ENCODE measurements at places on chromosomes 11 and 22. TPM values are rescaled to one million over a fixed set of nuclear protein-coding genes. Genes with fewer than 3 reads are reported as not detected.

GRCh38 chr22:48486134-48486532 is 1341.5 kb downstream of the BRD1 start:
- peak; percentile 35 for DNase-seq
- no peaks in the 10 kb centered on the region for H3K36me3 ChIP-seq
- no peak overlapping the region for H3K27ac ChIP-seq
- H3K4me1 ChIP-seq, result no peaks in the 10 kb centered on the region

GRCh38 chr22:37639771-37640590 is 512 bp downstream of the SH3BP1 start:
- peak overlapping the region; percentile 38 for H3K4me3 ChIP-seq
- no peaks in the 10 kb centered on the region for H3K4me1 ChIP-seq
- no peaks in the 10 kb centered on the region for H3K27me3 ChIP-seq
- H3K36me3 ChIP-seq, result no peaks in the 10 kb centered on the region
- DNase-seq, result no peak
- H3K27ac ChIP-seq, result peak overlapping the region; percentile 31

GRCh38 chr11:100970283-100971164 is 159.1 kb downstream of the PGR start:
- no peak overlapping the region for H3K4me3 ChIP-seq
- no peak overlapping the region for H3K27ac ChIP-seq
- H3K27me3 ChIP-seq, result no peaks in the 10 kb centered on the region
- H3K36me3 ChIP-seq, result peaks cover 2% of the 10 kb centered on the region
- DNase-seq, result no peak

- no peak overlapping the region for H3K4me3 ChIP-seq
- no peak overlapping the region for H3K27ac ChIP-seq
- no peaks in the 10 kb centered on the region for H3K27me3 ChIP-seq
- no peaks in the 10 kb centered on the region for H3K4me1 ChIP-seq
- DNase-seq, result no peak
- H3K36me3 ChIP-seq, result no peaks in the 10 kb centered on the region
These were observed 42.1 kb upstream of the TTC12 start for GRCh38 chr11:113272281-113272680.

The C11orf16 gene
- not detected for total RNA-seq

The FAM180B gene
- total RNA-seq, result not detected

The TRIM49 gene
- total RNA-seq, result not detected

The TIGD3 gene
- total RNA-seq, result 0.28 TPM

All from right lobe of liver (tissue), 6 donors.